ENCODE measurements at places on chromosomes 2 and 18.

DNA sequence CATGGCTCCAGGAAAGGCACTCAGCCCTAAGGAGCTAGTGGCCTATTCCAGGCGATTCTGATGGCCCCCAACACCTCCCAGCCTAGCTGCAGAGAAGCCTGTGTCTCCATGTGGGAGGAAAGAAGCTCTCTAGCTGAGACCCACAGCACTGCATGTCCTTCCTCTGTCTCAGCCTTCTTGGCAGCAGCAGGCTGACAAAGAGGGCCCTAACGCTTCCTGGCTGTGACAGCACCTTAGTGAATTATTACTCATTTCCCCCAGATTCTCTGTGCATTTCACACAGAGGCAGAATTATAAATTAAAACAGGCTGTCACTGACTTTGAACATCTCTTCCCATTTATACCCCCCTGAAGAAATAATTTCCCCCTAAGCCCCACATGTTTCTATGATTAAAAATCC, 206.8 kb downstream of the CLIP4 start:
- no peak for ATAC-seq

GRCh38 chr2:218291318-218292047, 820 bp downstream of the TMBIM1 start:
- no peak for ATAC-seq

DNA sequence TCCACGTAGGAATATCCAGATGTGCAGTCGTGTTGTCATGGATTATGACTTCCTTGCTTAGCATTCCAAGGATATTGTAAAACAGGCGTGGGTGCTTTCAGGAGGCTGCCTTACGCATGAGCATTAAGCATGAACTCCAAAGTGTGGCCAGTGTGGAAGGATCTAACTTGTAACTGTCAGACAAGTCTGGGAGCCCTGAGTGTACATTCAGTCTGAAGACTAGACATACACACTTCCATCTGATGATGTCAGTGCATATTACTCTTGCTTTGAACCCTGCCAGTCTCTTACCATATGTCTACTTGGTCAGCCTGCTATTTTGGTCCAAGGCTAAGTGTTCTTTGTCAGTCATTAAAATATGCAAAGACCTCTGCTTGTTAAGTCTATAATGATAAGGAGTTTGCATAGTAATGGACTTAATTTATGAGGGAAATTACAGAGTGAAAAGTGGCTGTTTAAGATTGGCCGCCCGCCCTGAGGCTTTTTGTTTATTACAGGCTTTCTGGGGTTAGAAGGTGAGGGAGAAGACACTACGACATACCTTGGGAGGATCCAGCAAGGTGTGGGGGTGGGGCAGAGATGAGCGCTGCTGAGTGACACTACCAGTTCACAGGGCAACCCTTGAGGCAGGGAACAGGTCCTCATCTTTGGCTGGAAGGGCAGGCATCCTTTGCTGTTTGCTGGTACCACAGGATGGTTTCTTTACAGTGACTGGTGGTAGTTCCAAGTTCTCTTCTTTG, 48.3 kb downstream of the CABLES1 start:
- no peak for ATAC-seq

DNA sequence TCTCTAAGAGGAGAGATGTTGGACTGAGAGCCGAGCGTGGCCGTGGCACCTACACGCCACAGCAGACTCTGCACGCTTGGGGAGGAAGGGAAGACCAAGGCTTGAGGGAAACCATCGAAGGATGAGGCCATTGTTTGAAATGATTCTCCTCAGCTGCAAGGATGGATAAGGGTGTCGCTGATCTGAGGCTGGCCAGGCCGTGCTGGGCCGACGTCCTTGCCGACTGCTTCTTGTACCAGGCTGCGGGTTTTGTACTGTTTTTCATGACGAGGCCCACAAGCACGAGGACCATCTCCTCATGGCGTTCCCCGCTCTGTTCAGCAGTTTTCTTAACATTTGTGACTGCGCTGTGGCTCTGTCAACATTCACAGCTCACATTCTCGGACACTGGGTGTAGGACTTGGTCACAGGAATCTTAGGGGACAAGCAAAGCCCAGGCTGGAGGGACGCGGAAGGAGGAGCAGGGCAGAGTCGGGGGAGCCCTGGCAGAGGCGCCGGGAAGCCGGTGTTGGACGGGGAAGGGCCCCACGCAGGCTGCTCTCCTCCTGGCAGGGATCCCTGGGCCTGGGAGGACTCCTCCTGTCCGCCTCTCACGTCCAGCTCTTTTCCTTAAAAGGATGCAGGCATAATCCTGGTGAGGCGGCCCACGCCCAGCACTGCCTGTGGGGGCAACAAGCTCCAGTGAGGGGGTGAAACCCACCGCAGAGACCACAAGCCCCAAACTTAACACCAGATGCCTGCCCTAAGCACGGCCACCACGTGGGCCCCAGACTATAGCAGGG, 259.0 kb upstream of the SALL3 start:
- ATAC-seq, result no peak

GRCh38 chr18:43719267-43719795, 442.0 kb upstream of the SYT4 start:
- no peak for ATAC-seq

DNA sequence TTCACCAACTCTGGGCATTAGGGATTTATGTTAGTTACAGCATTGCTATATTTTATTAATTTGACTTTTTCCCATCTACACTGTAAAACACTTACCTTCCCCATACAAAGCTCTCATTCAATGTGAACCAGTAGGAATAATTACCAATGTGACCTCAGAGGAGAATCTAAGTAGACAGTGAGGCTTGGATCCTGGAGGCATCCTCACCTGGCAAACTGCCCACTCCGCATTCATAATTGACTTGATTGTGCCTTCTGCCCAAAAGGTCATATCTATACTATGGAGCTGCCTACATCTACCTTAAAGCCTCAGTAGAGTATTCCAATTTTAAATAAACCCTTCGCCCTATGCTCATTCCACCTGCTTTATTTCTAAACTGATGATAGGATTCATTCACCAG, 45.4 kb upstream of the SCN1A start:
- ATAC-seq, result no peak

DNA sequence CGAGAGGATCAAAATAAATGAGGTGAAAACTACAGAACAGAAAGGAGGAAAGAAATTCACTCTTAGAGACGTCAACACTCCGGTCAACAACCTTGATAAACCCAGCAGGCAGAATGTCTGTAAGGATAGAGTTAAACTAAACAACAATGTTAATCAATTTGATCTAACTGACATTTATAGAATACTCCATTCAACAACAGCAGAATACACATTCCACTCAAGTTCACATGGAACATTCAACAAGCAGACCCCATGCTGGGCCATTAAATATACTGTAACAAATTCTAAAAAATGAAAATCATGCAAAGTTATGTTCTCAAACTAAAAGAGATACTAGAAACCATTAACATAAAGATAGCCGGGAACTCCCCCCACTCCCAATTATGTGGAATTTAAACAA, 41.8 kb downstream of the FAM210A start:
- no peak for ATAC-seq

Data from esophagus mucosa (tissue), 1 donor.